Endothelial cell of umbilical vein (primary cell): ENCODE measurements at places on chromosomes 5 and 9. TPM values are rescaled to one million over a fixed set of nuclear protein-coding genes. Genes with fewer than 3 reads are reported as not detected.

Gene FGF10
- not detected in 2 replicates for total RNA-seq

Gene OR13J1
- total RNA-seq = not detected in 2 replicates

Gene AHRR
- total RNA-seq = 3.1 and 5.1 TPM in 2 replicates

Gene RIOK2
- 17.5 and 25.4 TPM in 2 replicates for total RNA-seq

Gene ZNF189
- 14.4 and 14.6 TPM in 2 replicates for total RNA-seq

Gene CCL19
- not detected in 2 replicates for total RNA-seq

Gene SLC27A6
- total RNA-seq = 0.18 TPM in 1 of 2 replicates, not detected in the other

Gene IQGAP2
- total RNA-seq = 4.7 and 5.7 TPM in 2 replicates

Gene CCL21
- 0.85 TPM in 1 of 2 replicates, not detected in the other for total RNA-seq

Gene CCIN
- total RNA-seq = 0.22 and 0.44 TPM in 2 replicates

Gene SPRY4
- 33.9 and 49.5 TPM in 2 replicates for total RNA-seq

Gene CDH18
- not detected in 2 replicates for total RNA-seq

Gene OMD
- not detected in 2 replicates for total RNA-seq

Gene CAAP1
- 16.1 and 18.6 TPM in 2 replicates for total RNA-seq

Gene FST
- 13.4 and 46.0 TPM in 2 replicates for total RNA-seq

Gene PCDHA1
- total RNA-seq = not detected in 2 replicates

Gene SLC6A7
- total RNA-seq = not detected in 2 replicates

Gene FAM169A
- 0.62 and 0.72 TPM in 2 replicates for total RNA-seq

Gene FUT7
- not detected in 2 replicates for total RNA-seq

Gene C5orf52
- total RNA-seq = not detected in 2 replicates

Gene RGS7BP
- 2.0 and 4.2 TPM in 2 replicates for total RNA-seq

Gene ADAMTS19
- not detected in 2 replicates for total RNA-seq

Gene SEMA4D
- total RNA-seq = 14.6 and 15.7 TPM in 2 replicates

Gene OLFM1
- total RNA-seq = 0.42 and 0.95 TPM in 2 replicates

Gene CCDC192
- not detected in 2 replicates for total RNA-seq

Gene SPAG8
- 0.69 TPM in 1 of 2 replicates, not detected in the other for total RNA-seq

Gene LCN9
- not detected in 2 replicates for total RNA-seq

Gene PCDHGA7
- 1.5 and 1.8 TPM in 2 replicates for total RNA-seq

Gene ZNF346
- 28.6 and 35.2 TPM in 2 replicates for total RNA-seq

Gene SLC45A2
- total RNA-seq = not detected in 2 replicates
